Activated CD4-positive, alpha-beta T cell treated with anti-CD3 and anti-CD28 coated beads, Interleukin-2, amount 50 U/mL, for 1 hour (primary cell): ENCODE measurements at places on chromosomes 12 and 14.

GRCh38 chr14:70148911-70149595, 39.7 kb downstream of the SLC8A3 start:
- no peak for DNase-seq

DNA sequence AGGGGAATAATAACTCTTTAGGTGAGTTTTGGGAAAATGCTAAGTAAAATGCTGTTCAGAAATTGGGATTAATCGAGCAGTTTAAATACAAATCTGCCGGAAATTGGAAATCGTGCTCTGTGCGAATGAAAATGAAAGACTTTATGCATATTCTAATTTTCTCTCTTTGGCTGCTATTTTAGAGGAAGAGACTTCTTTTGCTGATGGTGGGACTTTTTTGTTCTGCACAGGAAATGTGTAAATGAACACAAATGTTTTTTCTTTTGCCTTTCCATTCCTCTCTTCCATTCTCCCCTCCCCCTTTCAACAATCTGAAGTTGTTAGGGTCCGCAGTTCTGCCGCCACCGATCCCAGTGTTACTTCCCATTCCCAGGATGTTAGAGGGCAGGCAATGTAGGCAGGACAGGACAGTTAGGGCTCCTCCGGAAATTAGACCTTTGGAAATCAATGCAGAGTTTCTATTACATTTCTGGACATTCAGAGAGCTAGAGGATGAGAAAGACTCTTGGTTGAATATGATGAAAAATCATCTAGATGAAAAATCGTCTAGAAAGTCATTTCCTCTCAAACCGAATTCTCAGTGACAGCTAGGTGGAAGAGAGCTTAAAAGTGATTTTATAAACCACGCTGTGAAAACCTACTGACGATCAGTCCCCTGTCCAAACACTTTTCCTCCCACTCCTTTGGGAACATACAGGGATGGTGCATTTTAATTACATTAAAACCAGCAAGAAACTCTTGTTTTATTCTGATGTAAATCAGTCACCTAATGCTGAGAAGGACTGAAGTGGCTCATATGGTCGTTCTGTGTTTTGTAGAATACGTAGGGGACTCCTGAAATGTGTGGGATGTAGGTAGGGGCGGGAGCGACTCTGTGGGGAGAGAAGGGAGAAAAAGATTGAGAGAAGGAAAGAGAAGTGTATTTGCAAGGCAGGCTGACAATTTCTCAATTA, 17.8 kb downstream of the FOXG1 start:
- DNase-seq: no peak

DNA sequence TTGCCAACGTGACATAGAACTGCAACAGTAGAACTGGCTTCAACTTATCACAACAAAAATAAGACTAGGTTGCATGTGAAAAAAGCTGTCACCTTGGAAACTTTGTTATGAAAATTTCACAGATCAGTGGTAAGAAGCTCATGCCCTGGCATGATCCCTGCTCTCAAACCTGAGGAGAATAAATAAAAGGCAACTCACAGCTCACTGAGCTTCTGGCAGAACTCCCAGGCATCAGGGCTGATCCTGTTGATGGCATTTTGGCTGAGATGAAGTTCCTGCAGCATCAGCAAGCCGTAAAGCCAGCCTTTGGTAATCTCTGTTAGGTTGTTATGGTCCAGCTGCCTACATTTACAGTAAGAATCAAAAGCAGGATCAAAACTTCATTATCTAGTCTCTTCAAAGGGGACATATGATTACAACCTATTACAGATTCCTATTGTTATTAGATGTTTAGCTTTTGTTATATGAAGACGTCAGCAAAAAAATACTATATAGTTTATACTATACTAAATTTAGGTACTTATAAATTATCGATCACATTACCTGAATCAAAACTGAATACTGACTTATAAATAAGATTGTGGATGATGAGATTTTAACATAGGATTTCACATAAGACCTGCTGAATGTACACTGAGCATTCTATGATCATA, 32.0 kb downstream of the LRIG3 start:
- DNase-seq: no peak

DNA sequence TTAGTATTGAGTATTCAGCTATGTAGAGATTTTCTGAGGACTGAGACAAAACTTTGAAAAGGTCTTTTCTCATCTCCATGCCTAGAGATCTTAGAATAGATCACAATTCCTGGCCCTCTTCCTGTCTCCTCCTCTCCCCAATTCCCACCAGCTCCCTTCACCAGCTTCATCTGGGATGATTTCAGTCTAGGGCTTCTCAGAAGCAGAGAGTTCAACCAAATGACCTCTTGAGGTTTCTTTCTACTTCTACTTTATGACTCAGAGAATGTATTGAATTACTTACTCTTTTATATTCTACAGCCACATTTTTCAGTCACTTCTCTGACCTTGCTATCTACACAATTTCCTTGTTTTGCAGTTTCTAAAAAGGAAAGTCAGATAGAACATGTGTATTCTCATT, 19.4 kb upstream of the SNX6 start:
- no peak for DNase-seq
